Activated T-helper 9 cell treated with anti-CD3 and anti-CD28 coated beads, Interleukin-2, amount 50 U/mL, for 16 hours (primary cell): ENCODE measurements at places on chromosomes 4 and X.

DNA sequence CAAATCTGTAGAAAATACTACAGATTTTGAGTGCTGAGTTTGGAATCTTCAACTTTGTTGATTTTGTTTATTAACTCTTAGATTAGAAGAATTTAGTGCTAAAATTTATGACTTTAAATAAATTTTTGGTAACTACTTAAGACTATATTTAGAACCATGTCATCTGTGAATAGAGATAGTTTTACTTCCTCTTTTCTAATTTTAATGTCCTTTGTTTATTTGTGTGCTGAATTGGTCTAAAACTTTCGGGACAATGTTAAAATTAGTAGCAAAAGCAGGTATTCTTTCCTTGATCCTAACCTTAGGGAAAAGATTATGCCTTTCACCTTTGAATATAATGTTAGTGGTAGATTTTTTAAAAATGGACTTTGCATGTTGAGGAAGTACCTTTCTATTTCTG, 119.7 kb upstream of the CXorf51A start:
- DNase-seq: no peak

GRCh38 chr4:61741327-61742096, 541.4 kb downstream of the ADGRL3 start:
- DNase-seq: no peak

GRCh38 chrX:7083468-7084396, 63.8 kb upstream of the STS start:
- peak; percentile 40 for DNase-seq

DNA sequence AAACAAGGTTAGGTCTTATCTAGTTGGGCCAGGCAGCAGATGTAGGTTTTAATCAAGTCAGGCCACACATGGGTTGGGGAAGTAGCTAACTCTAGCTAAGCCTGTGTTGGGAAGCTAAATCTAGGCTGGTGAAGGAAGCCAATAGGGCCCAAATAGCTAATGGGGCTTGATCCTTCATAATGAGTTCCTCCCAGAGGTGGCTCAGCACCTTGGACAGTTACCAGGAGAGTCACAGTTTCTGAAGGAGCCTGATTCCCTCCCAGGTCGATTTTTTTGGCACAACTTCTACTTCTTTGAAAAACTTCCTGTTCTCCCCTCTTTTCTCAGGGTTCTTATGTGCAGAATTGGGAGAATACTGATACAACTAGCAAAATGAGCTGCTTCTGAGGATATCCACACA, 242.5 kb upstream of the PRPS2 start:
- no peak for DNase-seq

GRCh38 chr4:85127653-85128052, 161.2 kb upstream of the WDFY3 start:
- DNase-seq: no peak

DNA sequence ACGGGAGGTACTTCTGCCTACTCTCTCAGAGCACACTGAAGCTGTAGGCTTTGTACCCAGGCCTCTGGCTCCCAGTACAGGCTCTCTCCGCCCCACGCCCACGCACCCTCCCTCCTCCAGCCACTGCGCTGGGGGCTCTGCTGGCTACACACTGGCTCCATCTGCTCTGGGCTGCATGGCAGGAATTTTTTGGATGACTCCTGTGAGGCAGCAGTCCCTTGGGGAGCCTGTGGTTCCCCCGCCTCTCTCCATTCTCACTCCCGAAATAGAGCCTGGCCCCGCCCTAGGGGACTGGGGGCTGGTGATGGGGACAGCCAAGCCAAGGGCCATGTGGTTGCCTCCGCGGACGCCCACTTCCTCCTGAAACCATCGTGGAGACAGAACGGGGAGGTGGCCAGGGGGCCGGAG, 58.1 kb upstream of the ADRA2C start:
- no peak for DNase-seq

- DNase-seq: no peak
Measured at GRCh38 chr4:4677556-4678522, 136.0 kb upstream of the STX18 start.

DNA sequence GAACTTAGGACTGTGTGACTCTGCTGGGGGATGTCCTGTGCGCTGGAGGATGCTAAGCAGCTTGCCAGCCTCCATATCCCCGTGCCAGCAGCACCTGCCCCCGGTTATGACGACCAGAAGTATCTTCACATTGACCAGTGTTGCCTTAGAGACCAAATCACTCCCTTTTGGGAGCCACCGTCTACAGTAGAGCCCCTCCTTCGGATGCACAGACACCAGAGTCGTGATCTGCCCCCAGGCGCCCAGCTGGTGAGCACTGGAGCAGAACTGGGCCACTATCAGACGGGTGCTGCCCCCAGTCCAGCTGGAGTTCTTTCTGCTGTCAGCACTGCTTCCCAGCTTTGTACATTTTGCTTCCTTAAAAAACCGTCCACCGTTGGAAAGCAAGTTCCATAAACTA, 30.0 kb upstream of the TADA2B start:
- DNase-seq: no peak

DNA sequence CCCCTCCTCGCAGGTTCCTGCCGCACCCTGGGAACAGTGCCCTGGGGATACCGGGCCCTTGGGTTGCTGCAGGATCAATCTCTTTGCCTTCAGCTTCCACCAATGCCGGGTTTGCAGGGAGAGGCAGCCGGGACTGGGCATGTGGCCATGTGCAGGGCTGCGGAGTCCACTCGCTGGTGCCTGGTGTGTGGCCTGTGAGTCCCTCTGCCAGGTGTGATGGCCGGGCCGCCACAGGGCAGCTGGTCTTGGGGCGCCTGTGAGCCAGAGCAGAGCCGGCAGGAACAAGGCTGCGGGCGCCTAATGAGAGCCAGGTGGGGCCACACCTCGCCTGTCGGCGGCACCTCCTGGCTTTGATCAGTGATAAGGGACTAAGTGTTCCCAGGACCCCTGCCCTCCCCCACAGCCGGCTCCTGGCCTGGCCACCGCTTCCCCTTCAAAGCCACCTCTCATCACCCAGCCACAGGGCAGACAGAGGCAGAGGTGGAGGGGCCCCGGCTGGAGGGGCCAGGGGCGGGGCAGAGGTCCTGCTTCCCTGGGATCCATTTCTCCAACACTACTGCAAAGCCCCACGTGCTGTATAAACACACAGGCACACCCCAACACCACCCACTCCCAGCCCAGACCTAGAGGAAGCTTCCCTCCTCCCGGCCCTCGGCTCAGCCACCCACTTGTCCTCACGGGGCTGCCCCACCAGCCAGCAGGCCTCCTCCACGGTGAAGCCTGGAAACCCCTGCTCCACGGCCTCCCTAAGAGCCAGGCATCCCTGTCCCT, 132.7 kb downstream of the CPZ start:
- no peak for DNase-seq

- DNase-seq: no peak
Measured at GRCh38 chr4:180240670-180241069, 2002.5 kb upstream of the TENM3 start.
